Activated CD8-positive, alpha-beta T cell treated with anti-CD3 and anti-CD28 coated beads for 36 hours (primary cell): ENCODE measurements at places on chromosomes 4 and X. TPM values are rescaled to one million over a fixed set of nuclear protein-coding genes. Genes with fewer than 3 reads are reported as not detected.

GRCh38 chrX:153443476-153444332 is 2.2 kb downstream of the TREX2 start:
- no peak for DNase-seq

- no peak for DNase-seq
Observed at GRCh38 chrX:151384807-151385206, 12.2 kb upstream of the VMA21 start.

GRCh38 chr4:156673483-156673882 is 298.1 kb downstream of the PDGFC start:
- DNase-seq: no peak

Gene SYNPO2
- total RNA-seq: 0.13 TPM

Gene TKTL1
- total RNA-seq: 1.0 TPM

DNA sequence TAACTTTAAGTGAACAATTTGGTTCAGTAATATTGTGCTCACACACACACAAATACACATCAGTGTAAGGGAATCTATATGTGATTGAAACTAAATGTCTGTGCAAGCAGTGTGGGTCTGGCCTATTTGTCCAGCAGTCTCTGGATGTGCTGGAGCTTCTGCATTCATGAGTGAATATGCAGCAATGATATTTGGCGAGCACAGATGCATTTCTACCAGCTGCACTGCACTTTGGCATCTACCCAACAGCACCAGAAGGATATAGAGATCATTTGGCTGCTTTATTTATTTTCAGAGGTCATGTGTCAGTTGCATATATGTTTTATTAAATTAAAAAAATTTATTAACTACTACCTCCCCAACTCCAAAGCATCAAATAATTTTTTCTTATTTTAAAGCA is 613.4 kb upstream of the NR3C2 start:
- DNase-seq: no peak

Gene ABLIM2
- total RNA-seq: 0.32 TPM

GRCh38 chrX:133005042-133005441 is 46.6 kb upstream of the HS6ST2 start:
- DNase-seq: no peak

DNA sequence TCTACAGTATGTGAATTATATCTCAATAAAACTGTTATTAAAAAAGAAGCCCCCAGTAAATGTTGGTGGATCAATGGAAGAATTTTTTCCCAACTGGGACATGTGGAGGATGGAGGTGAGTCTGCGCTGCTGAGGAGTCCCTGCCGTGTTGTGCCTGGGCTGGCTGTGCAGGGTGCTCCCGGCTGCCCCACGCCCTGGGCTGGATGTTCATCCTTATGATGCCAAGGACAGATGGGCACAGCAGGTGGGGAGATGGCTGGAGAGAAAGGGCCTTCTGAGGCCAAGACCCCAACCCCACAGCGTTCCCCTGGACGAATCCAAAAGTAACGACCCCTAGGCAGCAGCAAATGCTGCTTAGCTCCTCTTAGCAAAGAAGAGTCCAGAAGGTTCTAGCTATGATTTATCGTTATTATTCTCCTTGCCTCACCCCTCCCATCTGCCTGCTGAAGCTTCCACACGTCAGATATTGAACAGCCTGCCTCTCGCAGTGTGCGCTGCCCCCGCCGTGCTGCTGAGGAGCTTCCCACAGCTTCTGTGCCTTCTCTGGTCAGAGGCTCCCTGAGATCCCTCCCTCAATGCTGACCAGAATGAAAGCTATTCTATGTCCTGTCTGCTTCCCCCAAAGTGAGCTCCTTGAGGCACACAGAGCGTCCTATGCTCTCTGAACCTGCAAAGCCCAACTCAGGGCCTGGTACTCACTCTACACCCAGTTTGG is 26.5 kb downstream of the HMX1 start:
- DNase-seq: no peak
